ENCODE measurements at places on chromosomes 13 and 19.

DNA sequence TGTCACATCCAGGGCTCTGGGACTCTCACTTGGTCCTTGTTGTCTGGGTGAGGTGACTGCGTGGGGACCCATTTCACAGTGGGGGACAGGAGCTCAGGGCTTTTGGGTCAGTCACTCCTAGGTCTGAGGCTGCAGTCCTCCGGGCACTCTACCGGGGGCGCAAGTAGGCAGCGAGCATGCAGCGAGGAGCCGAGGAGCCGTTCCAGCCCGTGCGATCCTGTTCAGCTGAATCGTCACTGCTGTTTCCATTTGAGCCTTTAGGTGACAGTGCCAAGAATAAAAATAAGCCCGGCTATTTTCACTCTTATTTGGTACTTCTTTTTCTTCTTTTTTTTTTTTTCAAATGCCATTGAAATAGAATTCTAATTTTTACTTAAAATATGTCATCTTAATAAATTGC is 126.5 kb downstream of the ZNF536 start:
- DNase-seq: no peak

DNA sequence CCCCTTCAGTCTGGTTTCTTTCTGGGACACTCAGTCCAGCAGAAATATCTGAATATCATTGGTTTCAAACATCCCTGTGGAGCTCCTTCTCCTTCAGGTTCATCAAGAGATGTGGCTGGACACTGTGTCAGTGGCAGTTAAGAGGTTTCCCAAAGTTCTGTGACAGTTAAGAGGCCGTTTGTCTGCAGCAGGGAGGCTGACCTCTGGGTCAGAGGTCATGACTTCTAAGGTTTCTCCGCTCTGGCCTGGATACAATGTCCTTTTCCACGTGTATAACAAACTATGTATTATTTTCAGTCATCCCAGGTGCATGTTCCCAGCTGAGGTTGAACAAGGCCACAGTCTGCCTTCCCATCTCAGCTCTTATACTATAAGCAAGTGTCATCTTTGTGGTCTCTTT is 174.9 kb downstream of the B3GLCT start:
- no peak for DNase-seq

DNA sequence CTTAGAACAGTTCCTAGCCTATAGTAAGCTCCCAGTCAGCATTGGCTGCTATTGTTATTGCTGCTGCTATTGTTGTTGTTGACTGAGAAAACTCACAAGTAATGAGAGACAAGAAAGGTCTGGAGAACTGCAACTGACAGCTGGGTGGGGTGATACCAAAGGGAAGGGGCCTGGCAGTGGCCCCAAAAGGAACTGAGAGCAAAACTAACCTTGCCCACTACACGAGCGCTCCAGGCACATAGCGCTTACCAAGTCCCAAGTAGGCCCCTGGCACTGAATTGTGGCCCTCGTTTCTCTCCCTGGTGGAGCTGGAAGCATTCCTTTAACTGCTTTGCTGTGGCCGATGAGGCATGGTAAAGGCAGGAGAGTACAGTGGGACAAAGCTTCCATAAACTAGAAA is 59.7 kb downstream of the KCTD12 start:
- no peak for DNase-seq

- DNase-seq: no peak
Observed at GRCh38 chr13:47503475-47503874, 497.6 kb downstream of the SUCLA2 start.

- no peak for DNase-seq
Observed at GRCh38 chr13:114115796-114116195, 16.6 kb downstream of the RASA3 start.

DNA sequence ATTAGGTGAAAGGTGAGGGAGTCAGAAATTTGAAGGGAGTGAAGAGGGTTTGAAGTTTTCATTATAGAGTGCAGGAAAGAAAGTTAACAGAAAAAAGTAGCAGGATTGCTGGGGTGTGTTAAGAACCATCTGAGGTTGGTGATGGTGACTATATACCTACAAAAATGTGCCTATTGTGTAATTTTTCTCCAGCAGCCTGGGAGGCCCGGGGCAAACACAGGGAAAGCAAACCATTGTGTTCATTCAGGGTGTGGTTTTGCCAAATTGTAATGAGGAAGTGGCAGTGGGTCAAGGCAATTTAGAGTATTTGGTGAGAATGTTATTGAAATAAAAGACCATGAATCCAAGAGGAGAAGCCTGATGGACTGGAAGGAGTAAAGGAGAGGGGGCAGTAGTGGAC is 8.2 kb upstream of the SUCLA2 start:
- DNase-seq: no peak

- no peak for DNase-seq
Observed at GRCh38 chr13:85282876-85283275, 516.3 kb downstream of the SLITRK6 start.

DNA sequence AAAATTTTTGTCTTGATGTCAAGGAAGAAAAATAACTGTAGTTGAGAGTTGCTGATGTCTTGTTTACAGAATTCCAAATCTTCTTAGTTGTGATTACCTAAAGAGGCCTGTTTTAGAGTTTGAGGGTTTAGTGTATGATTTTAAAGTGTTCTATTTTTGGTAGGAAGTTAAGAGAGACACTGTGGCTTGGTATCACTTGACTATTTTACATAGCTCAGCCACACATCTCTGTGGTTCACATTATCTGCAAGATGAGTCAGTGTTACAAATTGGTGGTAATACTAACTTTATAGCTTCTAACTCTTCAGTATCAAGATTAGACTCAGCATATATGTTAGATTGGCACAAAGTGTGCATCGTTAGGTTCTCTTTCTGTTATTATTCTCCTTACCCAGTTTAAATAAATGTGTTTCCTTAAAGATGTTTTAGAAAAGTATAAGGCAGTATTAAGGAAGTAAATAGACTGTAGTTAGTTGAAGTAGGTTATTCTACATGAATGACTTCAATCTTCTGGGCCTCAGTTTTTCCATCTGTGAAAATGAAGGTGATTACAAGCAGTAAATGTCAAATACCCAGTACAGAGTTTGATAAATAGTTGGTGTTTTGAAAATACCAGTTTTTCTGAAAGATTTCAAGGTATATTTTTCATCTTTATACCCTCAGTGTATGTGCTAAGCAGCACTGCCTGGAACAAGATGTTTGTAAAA is 33.4 kb downstream of the COG6 start:
- DNase-seq: no peak

GRCh38 chr19:3785451-3785937 is 687 bp downstream of the MATK start:
- DNase-seq: no peak

- no peak for DNase-seq
Observed at GRCh38 chr19:39428283-39429112, 7.3 kb downstream of the RPS16 start.

DNA sequence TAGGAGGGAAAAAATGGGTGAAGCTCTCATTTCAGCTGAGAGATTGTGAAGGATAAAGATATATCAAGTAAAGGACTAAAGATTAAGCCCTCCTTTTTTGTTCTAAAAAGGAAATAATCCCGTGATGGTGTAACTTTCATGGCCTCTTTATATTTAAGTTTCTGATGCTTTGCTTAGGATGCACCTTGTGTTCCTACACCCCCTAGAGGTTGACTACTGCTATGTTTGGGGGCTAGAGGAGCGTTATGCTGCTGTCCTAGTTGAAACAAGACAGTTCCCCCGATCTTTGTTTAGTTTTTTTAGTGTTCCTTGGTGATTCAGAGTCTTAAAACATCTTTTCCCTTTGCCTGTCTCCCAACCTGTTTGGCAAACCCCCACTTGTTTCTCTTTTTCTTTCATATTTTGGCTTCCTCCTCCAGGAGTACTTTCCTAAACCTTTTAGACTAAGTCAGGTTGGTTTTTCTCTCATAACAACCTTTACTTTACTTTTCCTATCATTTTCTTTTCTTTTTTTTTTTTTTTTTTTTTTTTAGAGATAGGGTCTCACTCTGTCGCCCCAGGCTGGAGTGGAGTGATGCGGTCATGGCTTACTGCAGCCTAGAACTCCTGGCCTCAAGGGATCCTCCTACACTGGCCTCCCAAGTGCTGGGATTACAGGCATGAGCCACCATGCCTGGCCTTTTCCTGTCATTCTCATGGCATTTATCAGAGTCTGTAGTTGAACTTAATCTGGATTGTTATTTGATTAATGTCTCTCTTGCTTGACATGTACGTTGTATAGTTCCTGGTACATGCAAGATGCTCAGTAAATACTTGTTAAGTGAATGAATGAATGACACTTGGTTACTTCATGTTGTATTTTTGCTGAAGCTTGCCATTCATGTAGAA is 2.8 kb downstream of the UBA2 start:
- no peak for DNase-seq

DNA sequence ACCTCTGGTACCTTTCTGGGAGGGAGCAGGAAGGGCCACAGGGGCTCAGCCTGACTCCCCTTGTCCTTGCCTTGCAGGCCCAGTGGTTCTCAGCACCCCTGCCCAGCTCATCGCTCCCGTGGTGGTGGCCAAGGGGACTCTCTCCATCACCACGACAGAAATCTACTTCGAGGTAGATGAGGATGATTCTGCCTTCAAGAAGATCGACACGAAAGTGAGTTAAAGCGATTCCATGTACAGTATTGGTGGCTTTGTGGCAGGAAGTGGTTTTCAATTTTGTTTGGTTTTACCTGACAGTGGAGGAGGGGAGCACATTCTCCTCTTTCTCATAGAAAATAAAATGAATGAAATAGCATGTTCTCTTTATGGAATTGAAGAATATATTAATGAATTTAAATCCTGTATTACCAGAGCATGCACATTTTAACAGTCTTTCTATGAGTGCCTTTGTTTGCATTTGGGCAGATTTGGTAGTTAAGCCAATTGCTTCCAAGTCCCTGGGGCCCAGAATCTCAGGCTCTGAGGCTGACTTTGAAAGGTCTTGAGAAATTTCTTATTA is 4.1 kb downstream of the MAB21L1 start:
- DNase-seq: no peak

DNA sequence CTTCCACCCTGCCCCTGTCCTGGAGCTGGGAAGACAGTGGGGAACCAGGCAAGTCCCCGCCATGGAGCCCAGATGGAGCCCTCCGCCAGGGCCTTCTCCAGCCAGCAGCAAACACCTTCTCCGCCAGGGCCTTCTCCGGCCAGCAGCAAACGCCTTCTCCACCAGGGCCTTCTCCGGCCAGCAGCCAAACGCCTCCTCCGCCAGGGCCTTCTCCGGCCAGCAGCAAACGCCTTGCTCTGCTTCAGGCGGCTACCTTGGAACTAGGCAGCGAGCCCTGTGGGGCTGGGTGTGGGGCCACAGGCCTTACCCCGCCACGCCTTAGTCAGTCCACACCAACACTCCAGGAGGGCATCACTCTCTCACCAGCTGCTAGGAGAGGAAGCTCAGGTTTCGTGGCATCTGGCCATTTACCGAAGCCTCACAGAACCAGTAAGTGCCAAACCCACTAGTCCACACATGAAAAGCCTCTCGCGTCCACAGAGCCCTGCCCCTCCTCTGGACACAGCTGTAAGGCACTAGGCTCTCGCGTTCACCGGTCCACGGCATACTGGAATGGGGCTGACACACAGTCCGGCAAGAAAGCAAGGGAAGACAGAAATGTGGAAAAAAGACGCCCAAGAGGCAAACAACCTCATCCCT is 41.0 kb downstream of the MLLT1 start:
- DNase-seq: no peak

GRCh38 chr13:40389081-40389641 is 277.3 kb downstream of the FOXO1 start:
- no peak for DNase-seq

DNA sequence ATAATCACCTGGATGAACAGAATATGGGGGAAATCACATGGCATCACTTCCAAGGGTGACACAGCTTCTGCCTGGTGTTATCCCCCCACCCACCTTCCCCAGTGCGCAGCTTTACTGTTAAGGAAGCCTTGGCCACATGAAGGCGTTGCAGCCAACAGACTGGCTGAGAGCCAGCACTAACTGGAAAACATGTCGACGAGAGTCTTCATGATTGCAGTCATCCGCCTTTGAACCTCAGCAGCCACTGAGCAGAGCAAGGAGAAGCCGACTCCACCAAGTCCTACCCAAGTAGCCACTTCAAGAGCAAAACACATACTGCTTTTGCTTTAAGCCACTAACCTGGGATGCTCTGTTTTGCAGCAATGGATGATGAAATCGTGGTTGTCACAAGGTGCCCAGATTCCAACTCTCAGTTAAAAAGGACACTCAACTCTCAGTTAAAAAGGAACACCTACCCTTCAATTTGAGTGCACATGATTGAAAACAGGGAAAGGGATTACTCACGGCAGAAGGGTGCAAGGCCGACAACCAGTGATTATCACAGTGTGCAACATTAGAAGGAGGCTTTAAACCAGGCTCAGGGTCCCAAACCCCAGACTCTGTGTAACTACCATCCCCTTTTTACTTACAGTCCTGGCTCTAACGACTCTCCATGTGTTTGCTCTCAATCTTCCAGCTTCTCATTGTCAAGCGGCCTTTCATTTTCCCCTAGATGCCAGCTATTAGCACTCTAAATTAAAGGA is 149.1 kb downstream of the KLF12 start:
- DNase-seq: peak; percentile 55

DNA sequence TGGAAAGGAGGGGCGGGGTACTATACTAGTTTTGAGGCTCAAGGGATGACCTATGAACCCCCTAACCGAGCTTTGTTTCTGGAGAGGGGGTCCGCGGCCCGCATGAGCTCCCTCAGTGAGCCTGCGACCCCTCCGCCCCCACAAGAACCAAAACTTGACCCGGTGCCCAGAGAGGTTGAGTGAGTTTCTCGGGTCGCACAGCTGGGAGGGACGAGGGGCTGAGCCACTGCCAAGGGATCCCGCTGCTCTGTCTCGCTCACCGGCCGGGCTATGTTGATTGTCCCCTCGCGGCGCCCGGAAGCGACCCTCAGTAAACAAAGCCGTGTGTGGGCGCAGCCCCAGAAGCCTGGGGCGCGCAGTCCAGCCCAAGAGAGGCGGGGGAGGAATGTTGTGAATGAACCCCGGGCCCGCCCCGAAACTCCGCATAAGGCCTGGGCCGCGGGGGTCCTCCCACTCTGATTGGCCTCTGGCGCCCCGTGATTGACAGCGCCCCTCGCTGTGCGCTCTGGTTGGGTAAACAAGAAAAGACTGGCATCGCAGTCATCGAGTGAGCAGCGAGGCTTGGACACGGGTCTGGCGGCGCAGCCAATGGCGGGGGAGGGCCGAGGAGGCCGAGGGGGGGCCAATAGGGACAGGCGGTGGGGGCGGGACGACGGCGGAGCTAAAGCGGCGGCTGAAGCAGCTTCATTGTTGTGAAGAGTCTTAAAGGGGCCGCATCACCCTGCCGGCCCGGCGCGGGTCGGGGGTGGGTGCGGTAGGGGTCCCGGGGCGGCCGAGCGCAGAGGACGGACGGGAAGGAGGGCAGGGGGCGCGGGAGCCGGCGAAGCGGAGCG is at the start of gene ZSWIM4:
Gene ZSWIM4 (plus strand): TSS at position 687 of the 833 bp plus-strand sequence. CDS start 206 bp downstream, outside the sequence.
- DNase-seq: peak; percentile 79

- DNase-seq: no peak
Observed at GRCh38 chr13:113088691-113089020, 16.9 kb upstream of the F7 start.

DNA sequence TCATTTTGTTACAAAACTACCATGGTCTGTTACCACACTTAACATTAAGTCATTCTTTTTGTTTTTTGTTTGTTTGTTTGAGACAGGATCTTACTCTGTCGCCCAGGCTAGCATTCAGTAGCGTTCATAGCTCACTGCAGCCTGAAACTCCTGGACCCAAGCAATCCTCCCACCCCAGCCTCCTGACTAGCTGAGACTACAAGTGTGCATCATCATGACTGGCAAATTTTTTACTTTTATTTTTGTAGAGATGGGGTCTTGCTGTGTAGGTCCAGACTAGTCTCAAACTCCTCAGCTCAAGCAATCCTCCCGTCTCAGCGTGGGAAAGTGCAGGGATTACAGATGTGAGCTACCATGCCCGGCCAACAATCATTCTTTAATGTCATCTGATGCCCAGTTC is 3.3 kb downstream of the ALDH16A1 start:
- DNase-seq: no peak

GRCh38 chr13:84358601-84359000 is 476.3 kb upstream of the SLITRK1 start:
- DNase-seq: no peak

- DNase-seq: no peak
Observed at GRCh38 chr13:83498481-83499190, 383.6 kb downstream of the SLITRK1 start.
